ENCODE measurements at places on chromosomes 6 and 20. TPM values are rescaled to one million over a fixed set of nuclear protein-coding genes. Genes with fewer than 3 reads are reported as not detected.

DNA sequence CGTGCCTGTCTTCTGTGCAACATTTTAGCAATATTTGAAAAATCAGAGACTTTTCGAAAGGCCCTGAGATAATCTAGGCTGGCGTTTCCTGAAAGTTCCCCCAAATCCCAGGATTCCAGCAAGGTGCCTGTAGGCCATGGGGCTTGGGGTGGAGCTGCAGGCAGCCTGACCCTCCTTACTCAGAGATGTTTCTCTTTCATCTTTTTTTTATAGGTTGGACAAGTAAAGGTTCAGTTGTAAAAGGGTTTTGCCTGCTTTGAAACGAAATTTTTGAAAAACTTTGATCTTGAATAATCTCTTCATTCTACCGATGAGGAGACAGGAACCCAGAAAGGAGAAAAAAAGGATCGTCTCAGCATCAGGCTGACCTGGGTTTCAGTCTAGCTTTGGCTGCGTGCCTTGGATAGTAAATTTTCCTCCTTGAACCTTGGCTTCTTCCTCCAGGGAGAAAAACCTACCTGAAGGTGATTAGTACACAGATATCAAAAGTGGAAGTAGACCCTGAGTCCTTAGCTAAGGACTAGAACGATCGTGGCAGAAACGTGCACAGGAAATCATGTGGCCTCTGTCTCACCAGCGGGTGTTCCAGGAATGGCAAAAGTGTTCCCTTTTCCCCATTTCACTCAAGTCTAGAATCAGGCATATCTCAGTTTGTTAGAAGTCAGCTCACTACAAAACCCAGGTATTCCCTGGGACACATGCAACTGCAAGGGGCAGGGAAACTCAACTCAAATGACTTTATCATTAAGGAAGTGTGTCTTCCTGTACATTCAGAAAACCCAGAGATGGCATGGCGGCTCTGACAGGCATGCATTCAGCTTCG lies 128.2 kb upstream of the PTPN1 start:
- peak overlapping the region; percentile 71 for H3K4me3 ChIP-seq
- H3K27me3 ChIP-seq = peaks cover 30% of the 10 kb centered on the region
- DNase-seq = no peak
- H3K36me3 ChIP-seq = no peaks in the 10 kb centered on the region
- no peak overlapping the region for H3K27ac ChIP-seq
- peaks cover 16% of the 10 kb centered on the region for H3K4me1 ChIP-seq

DNA sequence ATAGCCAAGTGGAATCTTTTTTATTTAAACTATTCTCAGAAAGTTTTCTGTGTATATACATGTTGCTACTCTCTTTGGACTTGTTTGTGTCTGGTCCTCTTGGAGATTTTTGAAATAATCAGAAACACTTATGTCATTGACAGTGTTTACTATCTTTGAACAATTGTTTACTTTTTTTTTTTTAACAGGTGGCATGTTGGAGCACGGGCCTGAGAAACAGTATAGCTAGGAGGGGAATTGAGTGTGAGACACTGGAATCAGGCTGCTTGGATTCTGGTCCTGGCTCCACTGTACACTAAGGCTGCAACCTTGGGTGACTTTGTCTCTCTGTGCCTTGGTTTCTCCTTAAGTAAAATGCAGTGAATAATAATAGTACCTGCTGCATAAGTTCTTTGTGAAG lies 279.6 kb downstream of the PRL start:
- H3K27ac ChIP-seq = no peak overlapping the region
- H3K27me3 ChIP-seq = no peaks in the 10 kb centered on the region
- H3K4me3 ChIP-seq = no peak overlapping the region
- H3K36me3 ChIP-seq = no peaks in the 10 kb centered on the region
- no peak for DNase-seq

The RNF144B gene
- 13.5 TPM for total RNA-seq

GRCh38 chr20:40650707-40651106 lies 38.3 kb downstream of the MAFB start:
- H3K27ac ChIP-seq = no peak overlapping the region
- H3K36me3 ChIP-seq = no peaks in the 10 kb centered on the region
- no peak for DNase-seq
- peaks cover 4% of the 10 kb centered on the region for H3K27me3 ChIP-seq

The ZNF165 gene
- 6.0 TPM for total RNA-seq

The SLC12A5 gene
- total RNA-seq = not detected

GRCh38 chr20:19975901-19976300 lies 41.3 kb upstream of the NAA20 start:
- no peak overlapping the region for H3K4me3 ChIP-seq
- H3K27me3 ChIP-seq = peaks cover 4% of the 10 kb centered on the region
- no peak overlapping the region for H3K27ac ChIP-seq
- no peak for DNase-seq

- H3K36me3 ChIP-seq = no peaks in the 10 kb centered on the region
- no peak overlapping the region for H3K27ac ChIP-seq
- H3K4me3 ChIP-seq = no peak overlapping the region
- peaks cover 14% of the 10 kb centered on the region for H3K4me1 ChIP-seq
- no peaks in the 10 kb centered on the region for H3K27me3 ChIP-seq
- DNase-seq = no peak
These were observed 96.3 kb downstream of the FOXF2 start for GRCh38 chr6:1485678-1486077.
